NCI-H774 (cell line): ENCODE measurements at places on chromosomes 4 and X.

GRCh38 chr4:1153567-1154090 lies 18.8 kb downstream of the SPON2 start:
- no peak for DNase-seq

DNA sequence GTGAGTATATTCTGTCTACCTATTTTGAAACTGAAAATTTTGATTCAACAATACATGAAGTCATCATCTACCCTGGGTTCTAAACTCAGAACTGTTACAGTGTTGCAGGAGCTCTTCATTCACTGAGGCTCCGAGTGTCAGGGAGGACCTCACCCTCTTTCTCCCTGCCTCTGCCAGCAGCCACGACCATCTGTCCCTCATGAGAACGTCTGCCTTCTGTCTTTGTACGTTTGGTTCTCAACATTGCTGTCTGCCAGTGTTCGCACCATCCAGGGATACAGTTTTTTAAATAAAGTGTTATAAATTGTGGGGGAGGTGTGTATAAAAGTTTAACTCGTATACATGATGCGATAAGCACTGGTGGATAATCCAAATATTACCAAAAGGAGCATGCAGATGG lies 55.5 kb downstream of the TRAPPC11 start:
- no peak for DNase-seq

DNA sequence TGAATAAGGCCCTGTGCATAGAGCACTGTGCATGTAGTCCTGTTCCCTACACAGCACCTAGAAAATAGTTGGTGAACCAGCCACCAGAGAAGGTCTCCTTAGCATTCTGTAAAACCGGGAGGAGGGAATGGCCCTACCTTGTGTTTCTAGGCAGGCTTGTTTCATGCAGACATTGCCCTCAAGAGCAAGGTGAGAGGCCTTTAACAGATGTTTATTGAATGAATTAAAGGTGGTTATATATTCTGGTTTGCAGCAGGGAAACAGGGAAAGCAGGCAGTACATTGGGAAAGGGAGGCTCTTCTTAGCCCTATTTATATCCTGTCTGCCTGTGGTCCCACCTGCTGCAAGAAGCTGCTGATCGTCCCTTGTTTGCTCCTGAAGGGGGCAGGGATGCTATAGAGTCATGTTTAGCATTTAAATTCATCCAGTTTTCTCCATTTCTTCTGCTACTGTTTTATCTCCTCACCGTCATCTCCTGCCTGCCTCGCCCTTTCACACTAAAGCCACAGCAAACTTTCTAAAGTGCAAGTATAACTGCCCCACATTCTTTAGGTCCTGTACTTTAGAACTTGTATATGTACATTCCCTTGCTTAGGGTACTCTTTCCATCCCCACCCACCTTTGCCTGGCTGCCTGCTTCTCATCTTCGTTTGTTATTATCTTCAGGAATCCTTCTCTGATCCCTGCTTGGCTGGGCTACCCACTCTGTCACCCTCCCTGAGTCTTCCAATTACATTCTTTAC lies 60.3 kb downstream of the EGF start:
- no peak for DNase-seq

DNA sequence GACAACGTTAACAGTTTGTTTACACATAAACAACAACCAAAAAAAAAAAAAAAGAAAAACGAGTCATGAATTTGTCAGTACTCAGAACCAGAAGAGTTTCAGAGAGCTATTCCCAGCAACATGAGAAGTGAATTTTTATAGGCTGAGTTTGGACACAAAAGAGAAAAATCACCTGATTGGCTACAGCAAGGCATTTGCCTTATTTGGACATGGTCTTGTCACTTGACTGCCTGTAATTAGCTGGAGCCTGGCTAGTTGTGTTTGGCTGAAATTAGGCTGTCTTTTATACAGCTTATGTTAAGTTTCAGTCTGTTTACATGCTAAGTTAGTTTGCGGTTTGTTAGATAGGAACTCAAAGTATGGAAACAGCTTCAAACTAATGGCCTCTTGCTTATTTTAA lies 880 bp upstream of the TEX13A start:
- DNase-seq = no peak

DNA sequence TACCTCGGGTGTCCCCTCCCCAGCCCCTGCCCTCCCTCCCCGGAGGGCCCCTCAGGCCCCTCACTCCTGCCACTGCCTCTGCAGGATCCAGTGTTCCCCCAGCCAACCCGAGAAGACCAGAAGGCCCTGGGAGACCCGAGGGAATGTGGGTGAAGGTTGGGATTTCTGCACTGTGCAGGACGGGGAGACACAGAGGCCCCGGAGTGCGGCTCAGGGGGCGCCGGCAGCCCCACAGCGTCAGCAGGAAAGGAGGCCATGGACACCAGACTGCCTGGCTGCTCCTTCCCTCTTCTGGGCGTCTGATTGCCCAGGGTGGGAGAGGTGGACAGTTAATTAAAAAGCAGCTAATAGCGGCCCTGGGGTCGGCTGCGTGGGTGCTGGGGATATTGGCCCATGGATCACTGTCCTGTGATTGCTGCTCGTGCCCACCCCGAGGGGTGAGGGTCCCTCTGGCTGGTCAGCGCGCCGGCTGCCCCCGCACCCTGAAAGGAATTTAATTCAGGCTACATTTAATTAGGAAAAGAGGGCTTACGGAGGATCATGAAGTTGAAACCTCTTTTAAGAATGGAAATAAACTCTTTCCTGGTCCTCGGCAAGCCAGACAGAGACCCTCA lies 57.8 kb upstream of the NKX1-1 start:
- no peak for DNase-seq

DNA sequence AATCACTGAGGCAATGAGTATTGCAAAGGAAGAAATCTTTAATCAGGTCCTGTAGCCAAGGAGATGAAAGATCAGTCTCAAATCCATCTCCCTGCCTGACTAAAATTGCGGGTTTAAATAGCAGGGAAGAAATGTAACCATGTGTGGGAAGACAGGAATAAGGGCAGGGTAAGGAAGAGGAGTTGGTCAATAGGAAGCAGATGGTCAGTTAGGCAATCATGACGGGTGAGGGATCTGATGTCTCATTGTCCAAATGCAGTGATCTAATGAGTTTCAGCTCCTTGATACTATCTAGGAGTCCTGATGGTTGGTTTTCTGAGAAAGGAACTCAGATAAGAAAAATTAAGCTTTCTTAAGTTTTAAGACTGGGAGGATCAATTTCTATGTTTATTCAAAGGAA lies 200.8 kb downstream of the SPATA18 start:
- DNase-seq = no peak

GRCh38 chrX:106022238-106022637 lies 16.3 kb downstream of the SERPINA7 start:
- no peak for DNase-seq

GRCh38 chr4:70997036-70997435 lies 3.6 kb downstream of the DCK start:
- no peak for DNase-seq

GRCh38 chr4:112168719-112169500 lies 23.7 kb downstream of the FAM241A start:
- no peak for DNase-seq

- DNase-seq = no peak
These were observed 108.0 kb downstream of the ITM2A start for GRCh38 chrX:79259073-79259689.

GRCh38 chr4:118335324-118335723 lies 17.5 kb downstream of the PRSS12 start:
- no peak for DNase-seq

GRCh38 chr4:40350627-40351227 lies 15.6 kb downstream of the CHRNA9 start:
- no peak for DNase-seq

DNA sequence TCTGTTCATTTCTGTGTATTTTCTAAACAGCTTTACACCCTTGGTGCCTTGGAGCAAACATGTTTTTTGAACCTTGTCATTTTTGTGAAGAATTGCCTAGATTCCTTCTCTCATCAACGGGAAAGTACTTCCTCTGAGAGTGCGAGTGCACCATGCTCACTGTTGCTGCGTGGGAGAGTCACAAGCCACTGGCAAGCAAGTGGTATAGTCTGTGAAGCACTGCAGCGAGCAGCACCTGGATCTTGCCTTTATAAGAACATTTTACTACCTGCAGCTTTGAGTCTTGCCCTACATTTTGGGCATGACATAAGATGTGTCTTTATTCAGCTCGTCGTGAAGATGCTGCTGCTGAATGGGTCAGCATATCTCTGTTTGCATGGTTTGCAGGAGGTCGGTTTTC lies 44.9 kb downstream of the HADH start:
- DNase-seq = no peak

GRCh38 chr4:4358093-4358854 lies 28.6 kb upstream of the NSG1 start:
- no peak for DNase-seq

DNA sequence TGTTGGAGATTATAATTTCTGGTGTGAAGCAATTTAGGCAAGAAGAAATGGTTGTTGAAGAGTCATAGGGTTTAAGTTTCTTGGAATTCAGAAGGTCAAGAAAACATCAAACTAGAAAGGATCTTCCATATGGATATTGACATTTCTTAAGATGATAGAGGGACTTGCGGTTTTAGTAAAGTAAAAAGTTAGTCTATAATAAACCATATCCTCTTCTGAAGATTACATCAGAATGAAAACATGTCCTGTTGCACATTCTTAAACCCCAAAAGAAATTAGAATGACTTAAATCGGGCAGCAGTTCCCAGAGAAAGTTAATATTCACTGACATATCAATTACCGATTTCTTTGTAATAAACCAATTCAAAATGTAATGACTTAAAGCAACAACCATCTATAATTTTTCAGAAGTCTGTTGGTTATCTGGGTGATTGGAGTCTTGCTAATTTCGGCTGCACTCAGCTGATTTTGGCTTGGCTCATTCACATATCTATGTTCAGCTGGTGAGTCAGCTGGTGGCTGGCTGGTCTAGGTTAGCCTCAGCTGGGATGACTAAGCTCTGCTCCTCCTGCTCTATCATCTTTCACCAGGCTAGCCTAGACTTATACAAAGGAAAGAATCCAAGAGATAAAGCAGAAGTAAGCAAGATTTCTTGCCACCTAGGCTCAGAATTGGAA lies 24.4 kb upstream of the DYNLT3 start:
- no peak for DNase-seq

DNA sequence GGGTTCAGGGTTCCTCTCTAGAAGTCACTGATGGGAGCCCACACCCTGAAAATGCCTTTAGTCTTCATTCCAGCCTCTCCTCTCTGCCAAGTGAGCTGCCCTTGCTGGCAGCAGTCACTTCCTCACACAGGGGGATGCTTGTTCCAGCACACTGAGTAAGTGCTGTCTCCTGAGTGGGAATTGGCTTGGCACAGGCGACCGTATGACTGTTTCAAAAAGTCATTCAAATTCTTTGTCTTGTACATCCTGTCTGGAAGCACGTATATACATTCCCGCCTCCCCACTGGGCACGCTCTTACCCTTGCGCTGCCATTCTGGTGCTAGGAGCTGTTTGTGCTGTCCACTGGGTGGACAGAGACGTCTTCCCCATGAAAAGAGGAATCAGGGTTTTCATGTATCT lies 40.2 kb upstream of the CD99 start:
- no peak for DNase-seq

DNA sequence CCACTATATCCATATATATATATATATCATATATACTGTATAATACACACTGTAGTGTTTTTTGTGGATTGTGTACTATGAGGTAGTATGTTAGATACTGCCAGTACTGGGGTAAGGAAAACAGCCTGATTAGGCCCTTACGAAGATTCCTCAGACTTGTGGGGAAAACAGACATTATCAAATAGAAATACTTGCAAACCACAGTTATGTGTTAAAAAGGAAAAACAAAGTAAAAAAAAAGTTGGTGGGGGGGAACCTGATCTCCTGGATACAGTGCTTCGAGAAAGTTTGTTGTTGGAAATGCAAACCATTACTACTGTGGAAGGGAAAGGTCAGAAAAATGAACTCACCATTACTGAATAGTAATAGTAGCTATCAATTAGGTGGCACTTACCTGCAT lies 53.0 kb downstream of the PKD2 start:
- DNase-seq = no peak

- DNase-seq = no peak
These were observed 144.9 kb downstream of the CHIC2 start for GRCh38 chr4:53919535-53919934.

DNA sequence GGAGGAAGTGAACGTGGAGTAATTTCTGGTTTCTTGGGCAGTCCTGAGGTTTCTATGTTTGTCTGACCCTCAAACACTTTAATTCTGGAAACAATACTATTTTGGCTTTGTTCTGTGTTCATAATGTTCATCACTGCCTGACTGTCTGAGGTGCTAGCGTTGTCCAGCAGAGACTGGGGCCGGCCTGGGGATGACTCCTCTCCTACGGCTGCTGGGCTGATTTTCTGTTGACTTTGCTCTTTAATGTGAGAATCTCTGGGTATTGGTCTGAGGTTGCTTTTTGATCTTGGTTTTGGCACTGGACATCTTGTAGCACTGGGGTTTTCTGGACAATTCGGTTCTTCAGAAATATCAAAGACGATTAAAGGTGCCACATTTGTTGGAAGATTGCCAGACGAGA lies 75.8 kb downstream of the RPS3A start:
- DNase-seq = no peak
